ENCODE measurements at places on chromosomes 5 and 9.

GRCh38 chr5:41790038-41790776 is 80.0 kb downstream of the OXCT1 start:
- DNase-seq: peak; percentile 31

DNA sequence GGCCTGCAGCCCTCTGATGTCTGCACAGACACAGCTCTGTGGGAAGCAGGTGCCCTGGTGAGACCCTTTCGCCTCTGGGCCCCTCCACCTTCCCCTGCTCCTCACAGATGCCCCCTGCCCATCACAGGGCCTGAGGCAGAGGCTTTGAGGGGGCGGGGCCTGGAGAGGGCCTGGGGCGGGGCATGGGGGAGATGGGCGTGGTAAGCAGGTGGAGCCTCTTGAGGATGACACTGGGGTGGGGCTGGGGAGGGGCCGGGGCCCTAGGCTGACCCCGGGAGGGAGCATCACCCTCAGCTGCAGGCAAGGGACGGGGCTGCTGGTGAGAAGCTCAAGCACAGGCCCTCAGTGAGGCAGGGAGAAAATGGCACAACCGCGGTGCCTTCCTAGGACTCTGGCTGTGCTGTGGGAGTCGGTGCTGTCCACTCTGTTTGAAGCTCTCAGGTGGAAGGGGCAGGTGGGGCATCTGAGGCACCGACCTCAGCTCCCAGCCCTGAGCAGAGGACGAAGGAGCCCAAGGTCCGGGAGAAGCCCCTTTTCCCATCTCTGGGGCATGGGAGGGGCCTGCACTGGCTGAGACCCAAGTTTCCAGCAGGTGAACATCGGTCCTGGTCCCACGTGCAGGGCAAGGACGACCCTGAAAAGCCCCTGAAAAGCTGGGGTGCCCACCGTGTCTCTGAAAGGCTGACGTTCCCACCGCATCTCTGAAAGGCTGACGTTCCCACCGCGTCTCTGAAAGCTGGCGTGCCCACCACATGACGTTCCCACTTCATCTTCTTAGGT is 17.5 kb upstream of the SLC9A3 start:
- DNase-seq: no peak

DNA sequence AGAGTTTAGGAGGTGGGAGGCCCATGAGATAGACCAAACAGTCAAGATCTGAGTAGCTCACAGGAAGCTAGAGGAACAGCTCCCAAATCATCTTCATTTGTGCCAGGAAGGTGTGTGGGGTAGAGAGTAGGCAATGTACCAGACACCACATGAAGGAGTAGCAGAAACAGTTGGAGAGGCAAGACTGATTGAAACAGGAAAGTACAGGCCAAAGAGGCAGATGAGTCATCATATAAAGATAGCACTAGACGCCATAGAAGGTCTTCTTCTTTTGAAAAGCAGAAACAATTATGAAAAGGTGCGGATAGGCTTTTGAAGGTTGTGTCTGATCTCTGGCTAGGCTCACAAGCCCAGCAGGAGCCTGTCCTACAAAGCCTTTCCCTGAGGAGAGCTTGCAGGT is 62.7 kb upstream of the PALM2AKAP2 start:
- peak; percentile 29 for DNase-seq

GRCh38 chr5:6785161-6785860 is 72.1 kb downstream of the TENT4A start:
- DNase-seq: no peak

- DNase-seq: no peak
Measured at GRCh38 chr9:134420281-134420845, 94.1 kb downstream of the RXRA start.

DNA sequence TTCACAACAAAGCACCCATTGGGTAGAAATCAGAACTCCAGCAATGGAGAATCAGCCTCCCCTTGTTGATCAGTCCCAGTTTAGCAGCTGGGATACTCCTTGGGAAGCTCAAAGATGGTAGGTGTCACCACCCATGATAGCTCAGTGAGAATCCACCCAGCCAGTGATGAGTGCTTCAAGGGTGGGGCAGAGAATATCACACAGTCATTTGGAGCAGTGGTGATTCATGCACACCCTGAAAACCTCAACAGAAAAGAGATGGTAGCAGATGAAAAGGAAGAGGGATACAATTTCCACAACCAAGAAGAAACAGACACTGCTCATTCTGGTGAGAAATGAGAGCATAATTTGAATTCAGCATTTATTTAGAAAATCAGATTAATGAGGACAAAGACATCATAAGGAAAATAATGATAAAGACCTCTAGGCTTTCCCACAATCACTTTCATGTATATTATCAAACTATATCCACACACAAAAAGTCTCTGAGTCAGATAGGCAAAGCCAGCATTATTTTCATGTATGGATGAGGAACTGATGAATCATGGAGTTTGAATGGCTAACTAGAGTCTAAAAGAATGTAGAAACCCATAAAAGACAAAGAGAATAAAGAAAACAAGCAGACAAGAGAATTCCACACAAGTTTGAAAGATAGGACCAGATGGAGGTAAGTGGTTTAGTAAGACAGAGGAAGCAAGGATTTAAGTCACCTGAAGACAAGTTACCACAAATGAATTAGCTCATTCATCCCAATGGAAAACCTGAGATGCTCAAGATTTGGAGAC is 82.9 kb downstream of the FEM1C start:
- DNase-seq: peak; percentile 88
